Bronchial epithelial cell (primary cell): ENCODE measurements at places on chromosomes 16 and 17.

GRCh38 chr17:70447588-70447987 is 278.3 kb downstream of the KCNJ2 start:
- peak; percentile 10 for DNase-seq

- no peak for DNase-seq
These were observed 168.3 kb downstream of the LGALS9B start for GRCh38 chr17:20299013-20299412.

- no peak for DNase-seq
These were observed 20.8 kb downstream of the CRYM start for GRCh38 chr16:21257284-21257683.

DNA sequence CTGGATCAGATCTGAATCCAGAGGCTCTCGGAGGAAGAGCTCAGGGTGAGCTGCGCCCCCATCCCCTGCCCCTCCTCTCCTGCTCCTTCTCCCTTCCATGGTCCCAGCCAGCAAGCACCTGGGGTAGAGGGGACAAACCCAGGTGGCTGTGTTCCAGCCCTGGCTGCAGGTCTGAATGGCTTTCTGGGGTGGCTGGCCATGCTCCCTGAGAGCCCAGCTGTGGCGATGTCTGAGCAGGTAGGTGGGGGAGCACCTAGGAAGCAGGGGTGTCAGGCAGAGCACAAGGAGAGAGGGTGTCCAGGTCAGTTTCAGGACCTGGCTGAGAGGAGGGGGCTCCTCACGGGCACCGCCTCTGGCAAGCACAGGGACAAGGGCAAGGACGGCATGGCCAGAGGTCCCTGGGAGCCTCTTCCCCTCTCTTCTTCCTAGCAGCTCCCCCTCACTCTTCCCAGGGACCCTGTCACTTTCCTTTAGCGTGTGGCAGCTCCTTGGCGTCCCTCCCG is 310.0 kb downstream of the SEC14L1 start:
- no peak for DNase-seq

DNA sequence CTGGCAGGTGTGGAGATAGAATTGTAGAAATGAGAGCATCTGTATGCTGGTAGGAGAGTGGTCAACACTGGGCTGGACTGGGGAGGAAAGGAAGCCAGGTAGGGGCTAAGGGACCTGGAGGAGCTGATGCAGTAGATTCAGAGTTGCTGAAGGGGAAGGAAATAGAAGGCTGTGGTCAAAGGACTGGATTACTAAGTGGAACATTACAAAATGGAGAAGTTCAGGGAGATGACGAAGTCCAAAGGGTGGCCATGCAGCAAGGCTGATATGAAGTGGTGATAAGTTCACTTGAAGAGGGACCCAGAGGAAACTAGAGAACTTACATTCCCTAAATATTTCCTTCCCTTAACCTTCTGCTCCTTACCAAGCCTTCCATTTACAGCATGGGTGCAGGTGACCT is 8.6 kb upstream of the CCL2 start:
- DNase-seq, result no peak

- DNase-seq, result no peak
These were observed 231.6 kb upstream of the CDH5 start for GRCh38 chr16:66134875-66135274.

DNA sequence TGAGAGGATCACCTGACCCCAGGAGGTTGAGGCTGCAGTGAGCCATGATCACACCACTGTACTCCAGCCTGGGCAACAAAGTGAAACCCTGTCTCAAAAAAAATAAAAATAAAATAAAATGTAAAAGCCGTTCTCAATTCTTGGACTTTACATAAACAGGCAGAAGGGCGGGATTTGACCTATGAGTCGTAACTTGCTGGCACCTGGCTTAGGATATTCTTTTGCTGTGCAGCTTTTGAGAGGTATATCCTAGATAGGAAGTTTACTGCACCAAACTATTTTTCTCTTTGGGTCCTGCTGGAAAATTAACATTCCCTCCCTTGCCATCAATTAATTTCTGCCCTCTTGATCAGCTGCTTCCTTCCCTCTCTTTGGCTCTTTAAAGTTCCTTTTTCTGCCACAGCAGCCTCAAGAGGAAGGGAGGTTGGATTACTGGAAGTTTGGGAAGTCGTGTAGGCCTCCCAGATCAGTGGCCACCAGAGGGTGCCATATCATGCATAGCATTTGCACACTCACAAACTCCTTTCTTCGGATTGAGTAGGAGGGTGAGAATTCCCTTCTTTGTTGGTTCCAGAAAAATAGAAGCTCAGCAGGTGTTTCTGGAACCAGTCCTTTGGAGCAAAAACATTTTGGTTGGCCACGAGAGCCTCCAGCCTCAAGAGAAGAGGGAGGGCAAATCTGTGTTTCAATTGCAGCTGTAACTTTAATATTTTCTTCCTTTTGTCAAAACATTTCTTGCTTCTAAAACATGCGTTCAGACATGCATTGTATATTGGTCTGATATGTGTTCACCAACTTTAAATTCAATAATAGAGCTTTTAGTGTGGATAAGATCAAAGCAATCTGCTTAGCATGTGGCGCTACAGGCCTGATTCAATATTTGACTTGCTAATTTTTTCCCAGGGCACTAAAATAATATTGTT is 147.3 kb downstream of the CCDC182 start:
- DNase-seq, result peak; percentile 63

- no peak for DNase-seq
These were observed 142.4 kb upstream of the MYOCD start for GRCh38 chr17:12523244-12523643.

- no peak for DNase-seq
These were observed 66.4 kb downstream of the CYB5B start for GRCh38 chr16:69490707-69491324.

DNA sequence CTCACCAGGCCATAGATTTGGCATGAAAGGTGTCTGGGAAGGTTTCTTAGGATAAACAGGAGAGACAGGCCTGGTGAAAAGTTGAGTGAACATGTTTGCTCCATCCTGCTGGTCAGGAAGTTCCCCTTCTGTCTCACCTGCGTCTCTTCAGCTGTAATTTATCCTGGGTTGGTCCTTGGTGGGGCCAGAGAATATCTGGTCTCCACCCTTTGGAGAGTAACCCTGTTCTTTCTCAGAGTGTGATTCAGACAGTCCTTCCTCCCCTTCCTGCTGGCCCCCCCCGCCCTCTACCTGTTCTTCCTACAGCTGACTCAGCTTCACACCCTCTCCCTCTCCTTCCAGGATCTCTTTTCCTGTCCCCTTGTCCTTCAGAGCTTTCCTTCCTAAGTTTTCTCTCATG is 17.1 kb downstream of the MINK1 start:
- DNase-seq, result peak; percentile 91

DNA sequence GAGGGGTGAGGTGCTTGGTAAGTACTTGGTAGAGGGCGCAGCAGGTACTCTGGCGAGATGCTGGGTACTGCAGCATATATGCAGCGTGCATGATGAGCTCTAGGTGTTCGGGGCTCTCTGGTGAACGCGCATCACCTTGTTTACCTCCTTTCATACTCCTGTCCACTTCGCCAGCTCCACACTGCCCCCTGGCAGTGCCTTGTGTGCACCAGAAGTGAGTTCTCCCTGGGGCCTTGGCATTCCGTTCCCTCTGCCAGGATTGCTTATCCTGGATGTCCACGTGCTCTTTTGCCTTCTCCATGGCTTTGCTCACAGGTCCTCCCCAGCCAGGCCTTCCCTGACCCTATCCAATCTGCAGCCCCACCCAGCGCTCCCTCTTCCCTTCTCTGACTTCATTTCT is 154.2 kb downstream of the MRM1 start:
- DNase-seq, result peak; percentile 20

- DNase-seq, result no peak
These were observed 30.4 kb upstream of the DHX8 start for GRCh38 chr17:43453331-43453812.

- no peak for DNase-seq
These were observed 1.2 kb downstream of the CYBC1 start for GRCh38 chr17:82449131-82449882.

DNA sequence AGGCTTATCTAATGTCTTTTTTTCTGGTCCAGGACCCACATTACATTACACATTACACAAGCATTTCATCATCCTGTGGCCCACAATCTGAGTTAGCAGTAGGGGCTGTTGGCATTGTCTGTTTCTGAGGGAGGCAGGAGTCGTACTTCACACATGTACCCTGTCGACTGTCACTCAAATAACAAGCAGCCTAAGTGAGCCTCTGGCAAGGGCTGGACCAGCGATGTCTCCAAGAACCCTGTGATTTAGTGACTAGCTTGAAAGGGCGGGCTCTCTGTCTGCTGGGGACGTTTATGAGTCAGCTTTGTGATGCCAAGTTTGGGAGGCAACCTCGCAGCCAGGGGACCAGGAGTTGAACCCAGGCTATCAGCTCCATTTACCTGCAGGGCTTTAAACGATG is 251.4 kb downstream of the HS3ST3B1 start:
- DNase-seq, result no peak

DNA sequence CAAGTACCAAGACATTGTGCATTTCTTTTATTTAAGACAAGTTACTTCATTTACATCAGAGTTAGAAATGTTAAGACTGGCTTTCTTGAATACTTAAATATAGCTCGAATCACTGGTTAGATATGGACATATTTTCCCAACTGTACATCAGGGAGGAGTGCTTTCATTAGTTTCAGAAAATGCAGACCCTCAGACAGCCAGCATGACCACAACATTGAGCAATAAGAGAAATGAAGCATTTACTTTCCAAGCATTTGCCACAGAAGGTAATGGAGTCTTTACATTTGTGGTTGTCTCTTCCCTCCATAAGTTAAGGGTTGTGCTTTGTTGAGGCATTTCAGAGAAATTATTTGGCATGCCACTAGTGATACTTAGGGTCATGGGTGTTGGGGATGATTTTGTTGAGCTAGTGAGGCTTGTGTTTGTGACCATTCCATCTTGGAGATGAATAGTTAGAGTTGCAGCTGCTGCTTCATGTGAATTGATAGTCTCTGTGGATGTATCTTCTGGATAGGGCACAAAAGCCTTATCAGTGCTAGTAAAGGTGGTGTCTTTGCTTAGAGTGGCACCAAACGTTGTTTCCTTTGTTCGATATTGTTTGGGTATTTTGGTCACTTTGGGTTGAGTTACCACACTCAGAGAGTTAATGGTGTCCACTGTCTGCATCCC is 2.1 kb downstream of the OMG start:
- DNase-seq, result no peak

GRCh38 chr17:50797135-50797810 is 30.0 kb upstream of the ANKRD40CL start:
- DNase-seq, result no peak
